Stimulated activated CD4-positive, alpha-beta T cell treated with anti-CD3 and anti-CD28 coated beads, Interleukin-2, amount 100 ng/mL, for 48 hours (primary cell): ENCODE measurements at places on chromosomes 13 and 19.

- peak; percentile 37 for DNase-seq
Measured at GRCh38 chr19:50909240-50910070, 1.7 kb downstream of the KLK4 start.

- peak; percentile 88 for DNase-seq
Measured at GRCh38 chr19:40529093-40529954, 47.3 kb upstream of the SHKBP1 start.

DNA sequence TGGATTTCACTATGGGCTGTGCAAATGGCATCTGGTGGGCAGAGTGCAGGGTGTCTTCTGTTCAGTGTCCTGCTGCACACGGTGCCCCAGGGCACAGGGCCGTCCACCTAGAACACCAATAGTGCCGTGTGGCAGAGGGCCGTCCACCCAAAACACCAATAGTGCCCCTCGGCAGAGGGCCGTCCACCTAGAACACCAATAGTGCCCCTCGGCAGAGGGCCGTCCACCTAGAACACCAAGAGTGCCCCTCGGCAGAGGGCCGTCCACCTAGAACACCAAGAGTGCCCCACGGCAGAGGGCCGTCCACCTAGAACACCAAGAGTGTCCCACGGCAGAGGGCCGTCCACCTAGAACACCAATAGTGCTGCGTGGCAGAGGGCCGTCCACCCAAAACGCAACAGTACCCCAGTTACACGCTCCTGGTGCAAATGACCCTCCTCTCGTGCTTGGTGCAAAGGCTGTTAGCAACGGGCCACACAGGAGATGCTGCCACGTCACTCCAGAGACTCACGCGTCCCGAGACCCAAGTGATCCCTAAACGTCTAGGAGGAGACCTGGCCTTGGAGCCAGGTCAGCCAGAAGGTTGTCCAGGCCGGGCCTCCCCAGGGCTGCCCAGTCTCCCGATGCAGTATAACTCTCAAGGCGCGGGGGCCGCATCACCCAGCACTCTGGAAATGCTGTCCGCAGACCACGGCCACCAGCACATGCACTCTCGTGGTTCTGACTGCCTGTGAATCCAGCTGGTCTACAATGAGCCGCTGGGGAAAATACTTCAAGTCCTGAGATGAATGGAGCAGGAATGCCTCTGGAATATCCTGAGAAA lies 51.5 kb downstream of the RASA3 start:
- no peak for DNase-seq

GRCh38 chr19:8850488-8850887 lies 18.3 kb downstream of the MBD3L1 start:
- DNase-seq: no peak

- no peak for DNase-seq
Measured at GRCh38 chr19:27522223-27522622, 1690.7 kb downstream of the UQCRFS1 start.

GRCh38 chr13:59877933-59878332 lies 285.8 kb downstream of the DIAPH3 start:
- DNase-seq: no peak

- DNase-seq: no peak
Measured at GRCh38 chr13:42747399-42747873, 33.9 kb upstream of the FAM216B start.

GRCh38 chr13:91902291-91902690 lies 503.9 kb downstream of the GPC5 start:
- no peak for DNase-seq

DNA sequence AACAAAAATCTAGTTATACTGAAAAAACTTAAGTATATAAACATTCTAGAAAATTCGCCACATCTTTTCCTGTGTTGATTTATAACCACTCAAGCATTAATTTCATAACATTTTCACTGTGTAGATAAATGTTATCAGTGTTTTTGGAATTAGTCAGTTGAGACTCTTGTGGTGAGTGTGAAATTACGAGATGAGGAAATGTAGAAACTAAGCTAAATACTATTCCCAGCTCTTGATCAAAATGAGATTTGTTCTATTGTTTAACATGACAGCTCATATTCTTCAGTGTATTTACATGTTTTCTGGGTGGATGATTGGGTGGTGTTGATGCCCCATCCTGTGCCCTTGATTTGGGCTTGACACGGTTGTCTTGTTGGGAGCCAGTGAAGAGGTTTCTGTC lies 406.8 kb downstream of the DACH1 start:
- DNase-seq: no peak

DNA sequence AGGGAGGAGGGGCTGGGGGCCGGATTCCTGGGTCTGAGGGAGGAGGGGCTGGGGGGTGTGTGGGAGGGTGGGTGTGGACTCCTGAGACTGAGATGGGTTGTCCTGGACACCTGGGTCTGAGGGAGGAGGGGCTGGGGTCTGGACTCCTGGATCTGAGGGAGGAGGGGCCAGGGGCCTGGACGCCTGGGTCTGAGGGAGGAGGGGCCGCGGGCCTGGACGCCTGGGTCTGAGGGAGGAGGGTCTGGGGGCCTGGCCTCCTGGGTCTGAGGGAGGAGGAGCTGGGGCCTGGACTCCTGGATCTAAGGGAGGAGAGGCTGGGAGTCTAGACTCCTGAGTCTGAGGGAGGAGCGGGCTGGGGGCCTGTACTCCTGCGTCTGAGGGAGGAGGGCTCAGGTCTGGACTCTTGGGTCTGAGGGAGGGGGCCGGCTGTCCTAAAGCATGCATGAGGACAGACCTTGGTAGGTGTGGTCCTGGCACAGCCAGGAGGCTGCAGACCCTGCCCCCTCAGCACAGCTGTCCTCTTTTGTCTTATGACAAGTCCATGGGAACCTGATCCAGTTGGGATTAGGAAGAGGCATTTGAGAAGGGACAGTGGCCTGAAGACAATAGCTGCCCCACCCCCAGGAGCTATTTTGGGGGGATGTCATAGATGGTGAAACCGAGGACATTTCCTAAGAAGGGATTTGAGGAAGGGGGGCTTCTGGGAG lies 1.3 kb downstream of the TNNT1 start:
- DNase-seq: no peak

DNA sequence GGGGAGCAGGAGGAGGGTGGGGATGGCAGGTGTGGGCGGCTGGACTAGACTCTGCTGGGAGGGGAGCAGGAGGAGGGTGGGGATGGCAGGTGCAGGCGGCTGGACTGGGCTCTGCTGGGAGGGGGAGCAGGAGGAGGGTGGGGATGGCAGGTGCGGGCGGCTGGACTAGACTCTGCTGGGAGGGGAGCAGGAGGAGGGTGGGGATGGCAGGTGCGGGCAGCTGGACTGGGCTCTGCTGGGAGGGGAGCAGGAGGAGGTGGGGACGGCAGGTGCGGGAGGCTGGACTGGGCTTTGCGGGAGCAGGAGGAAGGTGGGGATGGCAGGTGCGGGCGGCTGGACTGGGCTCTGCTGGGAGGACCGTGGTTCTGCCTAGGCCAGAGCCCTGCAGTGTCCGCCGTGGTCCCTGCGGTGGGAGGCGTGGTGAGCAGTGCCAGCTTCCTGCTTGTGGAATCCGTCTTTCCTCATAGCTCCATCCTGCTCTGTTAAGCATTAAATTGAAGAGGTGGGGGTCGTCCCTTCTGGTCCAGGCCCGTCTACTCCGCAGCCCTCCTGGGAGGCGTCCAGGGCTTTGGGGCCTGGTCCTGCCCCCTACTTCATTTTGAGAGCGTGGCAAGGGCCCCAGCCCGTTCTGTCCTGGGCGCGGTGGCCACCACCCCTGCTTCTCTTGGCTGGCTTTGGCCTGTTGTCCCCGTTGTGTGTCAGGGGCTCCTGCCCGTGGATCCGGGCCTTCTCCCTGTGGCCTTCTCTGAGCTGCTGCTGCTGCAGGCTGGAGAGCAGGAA lies 4.7 kb downstream of the SPPL2B start:
- no peak for DNase-seq

GRCh38 chr19:35722897-35723296 lies 5.1 kb downstream of the KMT2B start:
- DNase-seq: no peak
